Activated CD8-positive, alpha-beta T cell treated with anti-CD3 and anti-CD28 coated beads, Interleukin-2, amount 10 ng/mL, durations not matched to agents 7 days and 5 days (primary cell): ENCODE measurements at places on chromosomes 7 and 10.

DNA sequence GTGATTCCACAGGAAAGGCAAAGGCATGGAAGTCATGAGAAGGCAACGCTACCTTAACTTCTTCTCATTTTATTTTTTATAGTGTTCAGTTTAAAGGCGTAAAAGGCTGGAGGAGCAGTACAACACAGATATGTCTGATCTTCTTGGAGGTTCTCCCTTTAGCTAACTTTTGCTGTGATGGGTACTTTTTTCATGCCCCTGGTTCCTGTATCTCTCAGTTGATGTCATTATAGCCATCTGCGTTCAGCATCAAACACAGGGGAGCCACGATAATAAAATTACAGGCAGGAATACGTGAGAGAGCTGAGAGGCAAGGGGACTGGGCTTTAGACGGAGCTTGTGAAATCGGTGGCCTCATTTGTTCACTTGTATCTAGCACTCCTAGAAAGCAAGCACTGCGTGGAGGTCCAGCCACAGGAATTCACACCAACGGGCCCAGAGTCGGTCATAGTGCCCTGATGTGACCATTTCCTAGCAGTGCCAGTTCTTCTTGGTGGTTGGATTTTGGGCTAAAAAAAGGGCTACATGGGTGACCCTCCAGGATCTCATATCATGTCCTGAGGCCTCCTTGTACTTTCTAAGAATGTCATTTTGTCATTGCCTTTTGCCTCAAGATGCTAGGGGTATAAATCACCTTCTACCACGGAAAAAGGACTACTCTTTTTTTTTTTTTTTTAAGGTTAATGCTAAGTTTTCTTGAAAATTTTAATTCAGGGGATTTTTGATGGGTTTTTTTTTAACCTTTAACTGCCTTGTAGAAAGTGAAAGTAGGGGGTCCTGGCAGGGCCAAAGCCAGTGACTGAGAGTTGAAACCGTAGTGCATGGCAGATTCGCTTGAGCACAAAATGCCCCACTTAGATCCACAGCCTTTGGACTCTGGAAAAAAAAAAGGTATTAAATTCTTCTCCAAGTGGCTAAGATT, 191.5 kb downstream of the CELF2 start:
- DNase-seq: peak; percentile 46

DNA sequence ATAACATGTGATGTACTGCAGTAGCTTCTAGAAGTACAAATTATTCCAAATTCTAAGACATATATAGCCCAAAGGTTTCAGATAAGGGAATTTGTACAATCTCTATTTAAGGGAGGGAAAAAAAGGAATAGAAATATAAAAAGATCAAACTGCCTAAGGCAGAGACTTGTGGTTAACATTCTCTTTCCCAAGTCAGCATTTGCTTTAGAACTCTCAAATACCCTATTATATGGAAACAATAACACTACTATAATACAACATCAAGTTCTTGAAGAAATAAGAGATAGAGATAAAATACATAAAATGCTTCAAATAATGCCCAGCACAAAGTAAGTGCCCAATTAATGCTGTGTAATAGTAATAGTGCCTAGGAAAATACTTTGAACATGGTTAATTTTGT, 123.1 kb downstream of the CRPPA start:
- no peak for DNase-seq

- DNase-seq: no peak
Observed at GRCh38 chr7:98175260-98175940, 35.8 kb upstream of the BHLHA15 start.

GRCh38 chr7:19317461-19317860, 172.2 kb upstream of the FERD3L start:
- DNase-seq: no peak

GRCh38 chr7:50396856-50397255, 53.3 kb downstream of the FIGNL1 start:
- DNase-seq: peak; percentile 24

- DNase-seq: no peak
Observed at GRCh38 chr10:113059371-113059780, 109.3 kb downstream of the TCF7L2 start.

- DNase-seq: peak; percentile 42
Observed at GRCh38 chr10:87861566-87861952, 1.8 kb downstream of the KLLN start.

- no peak for DNase-seq
Observed at GRCh38 chr7:73338321-73338720, 10.4 kb downstream of the FKBP6 start.

- DNase-seq: no peak
Observed at GRCh38 chr10:82572744-82573143, 697.8 kb downstream of the NRG3 start.

- no peak for DNase-seq
Observed at GRCh38 chr7:92909686-92910475, 73.5 kb upstream of the CDK6 start.

- DNase-seq: no peak
Observed at GRCh38 chr7:7175075-7175695, 7.2 kb upstream of the C1GALT1 start.

DNA sequence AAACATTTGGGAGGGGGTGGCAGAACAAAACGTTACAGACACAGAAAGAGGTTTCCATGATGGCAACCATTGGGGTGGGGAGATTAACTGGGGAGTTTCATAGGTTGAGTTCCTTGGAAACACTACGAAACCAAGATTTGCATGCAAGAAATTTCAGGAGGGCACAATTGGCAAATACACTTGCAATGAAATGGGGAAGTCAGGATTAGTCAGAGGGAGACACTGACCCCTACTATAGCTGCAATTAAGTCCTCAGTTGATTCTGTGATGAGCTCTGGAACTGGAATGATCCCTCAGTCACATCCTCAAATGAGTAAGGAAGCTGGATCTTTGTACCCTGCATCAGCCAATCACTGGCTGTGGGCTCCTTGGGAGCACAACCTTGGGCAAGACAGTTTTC, 22.1 kb downstream of the CPEB3 start:
- DNase-seq: no peak

DNA sequence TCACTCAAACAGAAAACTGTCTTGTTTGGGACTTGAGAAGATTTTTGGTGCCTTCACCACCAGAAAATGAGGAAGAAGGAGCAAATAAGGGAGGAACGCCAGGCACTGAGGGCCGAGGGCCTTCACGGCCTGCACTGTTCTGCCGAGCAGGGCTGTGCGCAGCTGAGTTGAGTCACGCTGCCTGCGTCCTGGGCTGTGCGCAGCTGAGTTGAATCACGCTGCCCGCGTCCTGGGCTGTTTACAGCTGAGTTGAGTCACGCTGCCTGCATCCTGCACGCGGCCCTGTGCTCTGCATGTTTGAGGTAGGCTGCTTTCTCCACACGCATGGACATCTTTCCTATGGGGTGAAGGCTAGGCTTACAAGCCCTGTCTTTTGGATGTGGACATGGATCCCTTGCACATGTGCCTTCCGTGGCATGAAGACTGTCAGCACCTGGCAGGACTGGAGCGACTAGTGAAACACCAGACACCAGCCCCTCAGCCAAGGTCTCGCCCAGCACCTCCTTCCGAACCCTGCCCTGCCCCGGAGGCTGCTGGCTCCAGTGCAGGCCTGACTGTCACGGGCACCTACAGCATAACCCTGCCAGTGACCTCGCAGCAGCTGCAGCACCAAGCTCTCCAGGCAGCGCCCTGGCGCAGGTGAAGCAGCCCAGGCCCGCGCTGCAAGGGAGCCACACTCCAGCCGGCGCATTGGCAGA, 96.7 kb downstream of the HTR5A start:
- no peak for DNase-seq

GRCh38 chr7:121560267-121560990, 164.3 kb upstream of the FAM3C start:
- DNase-seq: no peak

GRCh38 chr7:6656413-6656812, 19.3 kb downstream of the ZNF316 start:
- no peak for DNase-seq

GRCh38 chr7:35289376-35289775, 35.5 kb upstream of the TBX20 start:
- no peak for DNase-seq

DNA sequence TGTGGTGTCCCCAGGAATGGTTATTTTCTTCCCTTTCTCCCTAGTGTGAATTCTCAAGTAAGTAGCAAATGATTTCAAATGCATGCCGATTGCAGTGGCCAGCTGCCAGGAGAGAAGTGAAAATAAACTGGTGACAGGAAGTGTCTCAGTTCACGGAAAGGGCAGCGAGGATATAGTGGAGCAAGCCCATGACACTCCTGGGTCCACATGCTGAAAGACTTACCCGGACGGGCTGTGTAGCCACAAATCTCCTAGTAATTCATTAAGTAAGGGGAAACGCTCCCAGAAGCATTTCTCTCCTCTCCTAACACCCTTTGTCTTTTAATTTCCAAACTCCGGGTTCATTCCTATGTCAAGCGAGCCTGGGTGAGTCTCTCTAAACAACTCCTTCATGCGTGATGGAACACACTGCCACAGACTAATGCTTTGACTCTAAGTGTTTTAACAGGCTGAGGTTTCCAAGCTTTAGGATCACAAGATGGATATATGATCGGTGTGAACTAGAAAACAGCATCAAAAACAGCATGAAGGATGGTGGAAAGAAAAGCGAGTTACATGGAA, 125.6 kb downstream of the CYP26A1 start:
- no peak for DNase-seq

DNA sequence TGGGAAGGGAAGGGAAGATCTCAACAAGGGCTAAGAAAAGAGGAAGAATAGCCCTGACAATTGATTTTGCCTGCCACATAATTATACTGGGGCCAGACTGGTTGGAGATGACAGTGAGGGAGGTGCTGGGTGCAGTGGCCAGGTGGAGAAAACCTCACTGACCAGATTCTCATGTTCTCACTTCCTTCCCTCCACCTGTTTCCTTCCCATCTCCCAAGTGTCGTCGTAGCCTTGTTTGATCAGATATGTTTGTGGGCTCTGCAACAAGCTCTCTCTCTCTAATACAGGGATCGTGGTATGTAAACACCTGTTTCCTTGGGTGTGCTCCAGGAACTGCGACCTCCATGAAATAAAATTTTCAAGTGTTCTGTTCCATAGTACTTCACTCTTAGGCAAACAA, 60.2 kb downstream of the VCL start:
- peak; percentile 31 for DNase-seq

- no peak for DNase-seq
Observed at GRCh38 chr10:82815680-82816079, 940.7 kb downstream of the NRG3 start.

GRCh38 chr10:130770018-130770630, 541.4 kb downstream of the TCERG1L start:
- no peak for DNase-seq

- no peak for DNase-seq
Observed at GRCh38 chr7:72217151-72217550, 195.0 kb downstream of the CALN1 start.
